ENCODE measurements at places on chromosomes 4 and X.

DNA sequence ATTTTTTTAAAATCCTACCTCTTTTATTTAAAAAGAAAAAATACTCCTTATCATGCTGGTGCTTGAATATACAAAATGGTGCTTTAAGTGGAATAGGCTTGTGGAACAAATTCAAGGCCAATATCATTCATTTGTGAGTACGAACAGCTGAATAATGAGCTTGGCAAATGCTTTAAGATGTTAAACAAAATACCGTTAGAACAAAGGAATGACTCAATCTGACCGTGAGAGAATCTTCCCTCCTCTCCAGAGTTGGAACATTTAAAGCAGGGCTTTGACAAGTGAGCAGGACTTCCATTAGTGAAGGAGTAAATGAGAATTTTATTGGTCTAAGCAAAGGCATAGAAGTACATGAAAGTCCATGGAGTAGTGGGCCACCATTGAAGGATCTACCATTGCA, 74.5 kb downstream of the DCLK2 start:
- no peak for DNase-seq

DNA sequence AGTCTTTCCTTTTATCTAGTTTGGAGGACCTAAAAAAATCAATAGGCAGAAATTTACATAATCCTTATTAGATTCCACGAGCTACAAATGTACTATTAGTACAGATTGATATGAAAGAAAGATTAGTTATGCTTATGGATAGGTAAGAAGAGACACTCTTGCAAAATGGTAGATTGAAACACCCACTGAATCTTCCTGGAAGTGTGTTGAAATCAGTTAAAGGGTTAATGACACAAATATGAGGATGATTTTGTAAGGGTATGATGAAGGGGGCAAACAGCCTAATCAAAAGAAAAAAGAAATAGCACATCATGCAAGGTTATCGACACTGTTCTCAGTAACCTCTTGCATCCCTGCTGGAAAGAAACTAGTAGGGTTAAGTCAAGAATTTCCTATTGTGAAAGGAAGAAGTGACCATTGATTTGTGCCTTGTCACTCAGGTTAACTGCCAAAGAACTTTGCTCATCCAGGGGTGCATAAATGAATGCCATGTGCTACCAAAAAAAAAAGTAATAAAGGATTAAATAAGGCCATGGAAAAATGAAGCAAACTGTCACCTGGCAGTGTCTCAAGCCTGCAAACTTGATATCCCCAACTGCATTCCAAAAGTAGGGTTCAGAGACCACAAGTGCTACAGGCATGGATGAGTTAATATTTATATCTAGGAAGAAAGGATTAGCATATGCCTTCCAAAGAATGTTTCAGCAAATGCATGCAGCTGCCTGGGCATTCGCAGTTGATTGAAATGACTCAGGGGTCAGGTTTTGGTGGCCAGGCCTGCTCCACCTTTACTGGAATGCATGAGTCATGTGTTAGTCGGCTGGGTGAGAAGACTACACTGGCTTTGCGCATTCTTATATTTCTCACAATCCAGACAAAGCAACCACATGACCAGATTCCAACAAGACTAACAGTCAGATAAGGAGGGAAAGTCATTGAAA, 78.3 kb upstream of the ATXN3L start:
- DNase-seq = no peak

- no peak for DNase-seq
Measured at GRCh38 chrX:143094417-143095023, 68.8 kb downstream of the SPANXN4 start.

- no peak for DNase-seq
Measured at GRCh38 chr4:52266537-52267137, 215.5 kb downstream of the SPATA18 start.

- no peak for DNase-seq
Measured at GRCh38 chrX:127621780-127622179, 430.4 kb downstream of the ACTRT1 start.

GRCh38 chrX:118189628-118190027, 73.0 kb upstream of the KLHL13 start:
- DNase-seq = no peak

DNA sequence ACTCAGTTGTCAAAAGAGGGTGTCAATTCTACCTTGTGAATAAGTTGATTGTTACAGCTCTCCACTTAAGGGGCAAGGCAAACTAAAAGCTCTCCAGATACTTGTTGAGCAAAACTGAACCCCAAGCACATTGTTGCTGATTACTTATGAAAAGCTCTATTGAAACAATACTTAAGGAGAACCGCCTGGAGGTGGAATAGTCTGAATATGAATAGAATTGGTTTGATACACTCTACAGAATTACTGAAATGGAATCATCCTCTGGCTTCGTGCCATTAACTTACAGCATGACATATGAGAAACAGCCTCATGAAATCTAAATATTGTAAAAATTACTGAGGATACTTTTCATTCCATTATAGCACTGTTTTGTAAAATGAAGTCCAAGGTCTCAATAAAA, 127.0 kb upstream of the SH3RF1 start:
- no peak for DNase-seq

DNA sequence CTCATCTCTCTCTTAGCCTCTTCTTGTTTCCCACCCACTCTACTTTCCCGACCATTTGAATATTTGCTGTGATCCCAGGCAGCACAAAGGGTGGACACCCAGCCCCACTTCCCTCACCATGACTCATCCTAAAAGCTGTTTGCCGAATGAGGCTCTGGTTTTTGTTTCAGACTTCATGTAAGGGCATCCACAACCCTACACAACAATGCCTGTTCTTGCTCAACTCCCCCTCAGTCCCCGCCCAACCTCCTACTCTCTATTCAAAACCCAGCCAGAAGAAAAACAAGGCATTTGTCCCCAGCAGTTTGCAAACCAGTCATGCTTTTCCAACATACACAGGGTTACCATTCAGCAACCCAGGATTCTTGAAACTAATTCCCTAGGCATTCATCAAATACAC, 516.5 kb upstream of the CNKSR2 start:
- DNase-seq = no peak

GRCh38 chr4:36207831-36208520, 36.3 kb downstream of the ARAP2 start:
- DNase-seq = no peak

DNA sequence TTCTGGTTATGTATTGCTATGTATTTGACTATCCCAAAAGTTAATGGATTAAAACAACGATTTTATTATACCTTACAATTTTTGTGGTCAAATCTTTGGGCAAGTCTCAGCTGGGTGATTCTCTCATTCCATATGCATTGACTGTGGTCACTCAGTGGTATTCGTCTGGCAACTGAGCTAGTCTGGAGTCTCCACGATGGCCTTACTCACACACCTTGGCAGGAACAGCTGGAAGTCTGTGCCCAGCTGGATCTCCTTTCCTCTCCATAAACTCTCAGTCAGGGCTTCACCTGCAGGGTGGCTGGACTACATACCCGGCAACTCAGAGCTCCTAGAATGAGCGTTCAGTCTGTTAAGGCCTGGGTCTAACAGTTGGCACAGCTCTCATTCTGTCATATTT, 141.1 kb upstream of the WDFY3 start:
- DNase-seq = no peak

- DNase-seq = no peak
Measured at GRCh38 chr4:16692961-16693506, 205.4 kb downstream of the LDB2 start.

- DNase-seq = no peak
Measured at GRCh38 chrX:148270499-148270898, 229.9 kb upstream of the AFF2 start.

- no peak for DNase-seq
Measured at GRCh38 chr4:141576585-141577110, 59.7 kb upstream of the IL15 start.

GRCh38 chrX:2719774-2720447, 28.8 kb downstream of the CD99 start:
- DNase-seq = no peak
